ENCODE measurements at places on chromosomes 6 and 20.

GRCh38 chr6:139519571-139520031 lies 145.2 kb upstream of the CITED2 start:
- DNase-seq, result no peak

DNA sequence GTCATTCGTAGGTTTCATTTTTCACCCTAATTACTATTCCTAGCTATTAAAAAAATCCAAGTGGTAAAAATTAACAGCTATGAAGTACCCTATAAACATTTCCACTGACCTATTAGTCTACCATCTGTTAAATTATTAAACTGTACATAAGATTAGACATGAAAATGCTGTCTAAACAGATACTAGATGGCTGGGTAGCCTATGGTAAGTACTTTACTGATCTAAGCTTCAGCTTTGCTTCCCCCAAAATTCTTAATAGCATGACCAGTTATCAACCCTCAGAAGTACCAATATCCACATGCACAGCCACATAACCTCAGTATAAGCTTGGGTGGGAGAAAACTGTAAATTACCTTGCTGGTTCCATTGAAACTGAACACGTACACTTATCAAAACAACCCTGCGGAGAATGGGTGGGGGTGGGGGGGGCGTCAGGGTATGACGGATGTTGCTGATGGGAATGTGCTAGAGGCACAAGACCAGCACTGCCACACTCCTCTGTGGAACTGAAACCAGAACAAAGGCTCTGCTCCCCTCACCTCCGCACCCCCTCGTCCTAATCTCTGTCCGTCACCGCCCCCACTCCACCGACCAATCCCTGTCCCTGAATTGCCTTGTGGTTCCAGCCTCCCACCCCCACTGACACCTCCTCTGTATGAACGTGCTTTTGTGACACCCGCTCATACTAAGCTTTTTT lies 45.3 kb downstream of the B4GALT5 start:
- DNase-seq, result no peak

DNA sequence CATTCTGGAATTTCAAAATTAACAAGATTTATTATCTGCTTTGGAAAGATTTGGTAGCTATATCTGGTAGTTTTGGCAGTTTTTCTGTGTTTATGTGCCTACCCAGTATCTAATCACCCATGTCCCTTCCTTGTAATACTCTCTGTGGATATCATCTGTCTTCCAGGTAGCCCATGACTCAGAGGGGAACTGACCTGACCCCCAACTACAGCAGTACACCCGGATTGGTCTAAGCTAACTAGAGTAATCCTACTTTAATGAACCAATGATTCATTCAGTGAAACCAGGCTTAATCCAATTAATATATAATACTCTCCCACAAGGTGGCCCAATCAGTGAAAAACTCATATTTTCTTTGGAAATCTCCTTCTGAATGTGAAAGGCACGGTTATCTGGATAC lies 295.3 kb upstream of the SULF2 start:
- no peak for DNase-seq

DNA sequence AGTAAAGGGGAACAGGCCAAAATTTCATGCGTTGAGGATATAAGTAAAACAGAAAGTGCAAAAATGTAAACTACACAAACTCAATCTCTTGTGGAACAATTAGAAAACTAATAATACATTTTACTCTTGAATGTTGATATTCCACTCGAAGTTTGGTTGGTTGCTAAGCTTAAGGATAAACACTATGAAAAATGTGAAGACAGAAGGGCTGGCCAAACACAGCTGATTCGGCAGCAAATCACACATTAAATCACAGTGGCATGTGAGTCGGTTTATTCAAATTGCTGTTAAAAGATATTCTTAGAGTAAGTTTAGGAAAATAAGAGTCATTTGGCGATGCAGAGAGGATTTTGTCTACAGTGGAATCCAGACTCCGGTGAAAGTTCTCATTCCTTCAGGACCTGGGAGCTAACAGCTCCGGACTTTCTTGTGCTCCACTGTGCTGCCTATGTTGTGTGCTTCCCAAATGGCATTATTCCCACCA lies 1.4 kb upstream of the EPM2A start:
- no peak for DNase-seq

- DNase-seq, result no peak
These were observed 30.3 kb downstream of the PACSIN1 start for GRCh38 chr6:34496103-34496685.

DNA sequence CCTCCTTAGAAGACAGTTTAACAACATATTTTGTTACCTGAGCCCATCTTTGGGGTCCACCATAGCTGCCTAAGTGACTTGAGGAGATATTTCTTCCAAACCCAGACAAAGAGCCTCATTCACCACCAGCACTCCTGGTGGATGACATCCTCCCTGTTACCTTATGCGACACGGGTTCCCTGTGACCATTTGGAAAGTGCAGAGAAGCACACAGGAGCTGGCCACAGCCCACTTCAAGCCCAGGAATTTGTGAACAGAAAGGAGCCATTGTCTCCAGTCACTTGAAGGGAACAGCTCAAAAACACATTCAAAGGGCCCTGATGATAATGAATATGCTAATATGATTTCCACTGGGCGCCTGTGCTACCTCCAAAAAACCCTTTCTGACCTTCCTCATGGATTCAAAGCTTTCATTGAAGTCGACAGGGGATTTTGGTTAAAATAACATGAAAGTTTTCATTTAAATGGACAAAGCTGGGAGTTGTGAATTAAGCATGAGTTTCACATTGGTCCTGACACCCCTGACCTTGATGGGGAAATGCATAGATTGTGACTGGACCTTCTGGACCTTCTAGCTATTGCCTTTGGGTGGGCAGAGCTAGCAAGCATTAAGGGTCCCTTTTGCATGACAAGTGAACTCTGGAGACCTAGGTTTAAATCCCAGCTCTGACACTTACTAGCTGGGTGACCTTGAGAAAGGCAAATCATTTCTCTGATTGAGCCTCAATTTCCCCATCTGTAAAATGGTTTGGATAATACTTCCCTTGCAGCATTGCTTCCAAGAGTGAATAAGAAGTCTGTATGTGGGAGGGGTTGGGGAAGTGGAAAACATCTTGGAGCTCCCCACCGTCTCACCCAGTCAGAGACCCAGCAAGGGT lies 83.3 kb upstream of the SIRPA start:
- no peak for DNase-seq

DNA sequence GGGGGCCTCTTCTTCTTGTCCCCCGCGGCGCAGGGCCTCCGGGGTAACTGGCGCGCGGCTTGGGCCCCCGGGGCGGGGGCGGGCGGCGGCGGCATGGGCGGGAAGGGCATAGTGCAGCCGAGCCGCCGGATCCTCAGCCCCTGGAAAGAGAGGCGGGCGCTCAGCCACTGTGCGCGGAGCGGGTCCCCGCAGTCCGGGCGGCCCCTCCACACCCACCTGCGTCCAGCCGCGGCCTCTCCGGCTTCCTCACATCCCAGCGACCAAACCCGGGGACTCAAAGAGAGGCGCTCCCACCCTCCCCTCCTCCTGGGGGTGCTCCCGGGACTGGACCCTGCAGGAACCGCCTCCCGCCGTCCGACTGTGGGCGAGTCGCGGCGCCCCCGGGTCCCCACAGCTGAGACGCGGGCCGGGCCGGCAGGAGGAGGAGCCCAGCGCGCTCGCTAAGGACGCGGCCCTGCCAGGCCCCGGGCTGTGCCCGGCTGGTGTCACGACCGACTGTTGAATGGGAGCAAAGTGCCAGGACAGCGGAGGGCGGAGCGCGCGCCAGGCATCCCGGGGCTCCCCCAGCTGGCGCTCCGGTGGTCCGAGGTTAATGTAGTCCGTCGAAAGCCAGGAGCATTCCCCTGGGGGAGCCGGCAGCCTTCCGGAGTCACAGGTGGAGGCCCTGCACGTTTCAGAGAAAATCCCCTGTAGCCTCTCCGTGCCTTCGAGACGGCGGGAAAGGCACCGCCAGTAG lies at the start of gene PRR18:
TSS of gene PRR18 (minus strand) at position 360 of the 736 bp plus-strand sequence. CDS start at position 110, 250 bp downstream.
- no peak for DNase-seq

DNA sequence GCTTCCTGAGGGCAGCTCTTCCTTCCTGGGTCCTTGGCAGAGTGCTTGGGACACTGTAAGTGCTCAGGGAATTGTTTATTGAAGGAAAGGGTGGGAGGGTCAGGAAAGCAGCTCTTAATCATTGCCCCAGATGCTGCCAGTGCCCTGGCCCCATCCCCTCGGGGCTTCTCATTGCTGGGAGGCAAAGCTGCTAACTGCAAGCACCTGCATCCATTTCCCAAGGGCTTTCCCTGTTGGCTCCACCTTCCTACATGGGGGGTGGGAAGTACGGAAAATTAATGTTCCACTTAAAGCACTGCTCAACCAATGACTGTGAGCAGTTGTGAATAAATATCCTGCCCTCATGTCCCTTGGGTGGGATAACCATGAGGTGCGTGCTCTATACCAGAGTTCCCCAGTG lies 56.4 kb downstream of the NDUFAF5 start:
- no peak for DNase-seq

DNA sequence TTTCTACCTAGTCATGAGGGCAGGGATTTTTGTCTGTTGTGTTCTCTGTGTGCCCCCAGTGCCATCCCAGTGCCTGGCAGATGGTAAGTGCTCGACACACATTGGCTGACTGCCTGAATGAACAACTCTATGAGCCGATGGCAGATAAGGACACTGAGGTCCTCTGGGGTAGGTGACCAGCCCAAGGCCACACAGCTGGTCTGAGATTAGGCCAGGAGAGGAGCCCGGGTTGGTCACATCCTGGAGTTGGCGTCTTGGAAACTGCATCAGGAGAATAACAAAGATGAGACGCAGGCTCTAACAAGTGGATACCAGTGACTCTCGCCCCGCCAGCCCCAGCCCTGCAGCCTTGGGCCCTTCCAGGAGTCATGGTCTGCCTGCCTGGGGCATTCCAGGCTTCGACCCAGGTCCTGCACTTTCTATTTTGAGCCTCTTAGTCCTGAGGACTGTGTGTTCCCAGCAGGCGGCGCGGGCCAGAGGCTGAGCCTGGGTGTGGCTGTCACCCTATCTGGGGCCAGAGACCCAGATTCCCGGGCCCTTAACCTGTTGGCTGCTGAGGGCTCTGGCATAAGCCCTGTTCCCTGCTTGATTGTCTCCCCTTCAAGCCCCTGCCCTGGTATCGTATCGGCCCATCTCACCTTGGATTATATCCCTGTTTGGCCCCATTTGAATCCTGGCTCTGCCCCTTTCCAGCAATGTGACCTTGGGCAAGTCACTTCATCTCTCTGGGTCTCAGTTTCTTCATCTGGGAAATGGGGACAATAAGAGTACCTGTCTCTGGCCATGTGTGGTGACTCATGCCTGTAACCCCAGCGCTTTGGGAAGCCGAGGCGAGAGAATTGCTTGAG lies 88.3 kb downstream of the CEBPB start:
- DNase-seq, result no peak

GRCh38 chr6:84340422-84340821 lies 113.0 kb upstream of the CEP162 start:
- no peak for DNase-seq

DNA sequence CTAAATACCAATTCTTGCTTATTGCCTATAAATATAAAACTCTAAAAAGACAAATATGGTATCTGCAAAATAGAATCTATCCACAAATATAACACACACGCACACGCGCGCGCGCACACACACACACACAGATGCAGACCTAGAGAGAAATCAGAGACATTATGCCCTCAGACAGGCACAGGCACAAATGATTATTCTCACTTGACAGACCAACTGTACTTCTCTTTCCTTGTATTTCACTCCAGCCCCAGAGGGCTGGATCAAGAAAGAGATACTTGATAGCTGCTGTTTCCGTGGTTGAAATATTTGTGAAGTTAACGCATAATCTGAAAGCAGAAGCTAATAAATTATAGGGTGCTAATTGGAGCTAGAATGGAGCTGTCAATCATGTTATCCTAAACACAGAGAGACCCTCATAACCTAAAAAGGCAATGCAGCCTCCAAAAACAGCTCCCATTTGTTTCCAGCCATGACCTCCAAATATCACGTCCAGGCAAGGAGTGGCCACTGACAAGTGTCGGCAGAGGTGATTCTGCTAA lies 11.5 kb downstream of the VGLL2 start:
- no peak for DNase-seq

DNA sequence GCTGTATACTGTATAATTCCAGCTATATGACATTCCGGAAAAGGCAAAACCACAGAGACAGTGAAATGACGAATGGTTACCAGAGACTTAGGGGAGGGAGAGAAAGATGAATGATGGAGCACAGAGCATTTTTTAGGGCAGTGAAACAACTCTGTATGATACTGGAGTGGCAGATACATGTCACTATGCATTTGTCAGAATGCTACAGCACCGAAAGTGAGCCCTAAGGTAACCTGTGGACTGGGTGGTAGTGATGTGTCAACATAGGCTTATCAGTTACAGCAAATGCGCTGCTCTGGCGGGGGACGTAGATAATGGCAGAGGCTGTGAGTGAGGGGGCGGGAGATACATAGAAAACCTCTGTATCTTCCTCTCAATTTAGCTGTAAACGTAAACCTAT lies 201.3 kb upstream of the SSTR4 start:
- DNase-seq, result no peak
